Astrocyte of the hippocampus (primary cell): ENCODE measurements at places on chromosomes 16 and 17.

- DNase-seq, result peak; percentile 98
These were observed 8.2 kb upstream of the COL1A1 start for GRCh38 chr17:50209472-50210239.

DNA sequence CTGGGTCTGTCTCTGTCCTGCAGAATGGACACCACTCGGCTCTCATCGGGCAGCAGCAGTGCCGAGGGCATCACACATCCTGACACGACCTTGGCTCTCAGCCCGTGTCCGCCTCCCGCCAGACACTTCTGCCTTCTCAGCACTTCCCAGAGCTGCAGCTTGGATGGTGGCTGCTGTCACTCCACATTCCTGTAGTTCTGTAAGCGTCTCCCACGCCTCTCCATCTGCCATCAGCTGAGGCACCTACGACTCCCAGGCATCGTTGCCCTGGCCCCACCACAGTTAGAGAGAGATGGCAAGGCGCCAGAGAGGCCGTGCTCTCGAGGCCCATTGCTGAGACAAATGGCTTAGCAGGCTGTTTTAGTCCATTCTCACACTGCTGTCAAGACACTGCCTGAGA lies 195.9 kb upstream of the CHMP6 start:
- DNase-seq, result peak; percentile 20

GRCh38 chr16:65301029-65301428 lies 179.2 kb upstream of the CDH11 start:
- no peak for DNase-seq

DNA sequence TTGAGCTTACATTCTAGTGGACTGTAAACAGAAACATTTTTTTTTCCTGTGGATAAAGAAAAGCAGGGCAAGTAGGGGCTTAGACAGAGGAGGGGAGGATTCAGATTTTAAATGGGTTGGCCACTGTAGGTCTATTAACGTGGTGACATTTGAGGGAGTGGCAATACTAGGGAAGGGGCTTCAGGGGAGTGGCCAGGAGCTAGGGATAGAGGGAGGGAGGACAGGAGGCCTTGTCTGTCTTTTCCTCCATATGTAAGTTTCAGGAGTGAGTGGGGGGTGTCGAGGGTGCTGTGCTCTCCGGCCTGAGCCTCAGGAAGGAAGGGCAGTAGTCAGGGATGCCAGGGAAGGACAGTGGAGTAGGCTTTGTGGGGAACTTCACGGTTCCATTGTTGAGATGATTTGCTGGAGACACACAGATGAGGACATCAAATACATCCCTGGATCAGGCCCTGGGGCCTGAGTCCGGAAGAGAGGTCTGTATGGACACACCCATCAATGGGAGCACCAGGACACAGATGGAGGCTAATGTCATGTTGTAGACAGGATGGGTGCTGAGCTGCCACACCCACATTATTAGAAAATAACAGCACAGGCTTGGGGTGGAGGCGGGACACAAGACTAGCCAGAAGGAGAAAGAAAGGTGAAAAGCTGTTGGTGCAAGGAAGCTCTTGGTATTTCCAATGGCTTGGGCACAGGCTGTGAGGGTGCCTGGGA lies 6.5 kb upstream of the HBM start:
- no peak for DNase-seq

DNA sequence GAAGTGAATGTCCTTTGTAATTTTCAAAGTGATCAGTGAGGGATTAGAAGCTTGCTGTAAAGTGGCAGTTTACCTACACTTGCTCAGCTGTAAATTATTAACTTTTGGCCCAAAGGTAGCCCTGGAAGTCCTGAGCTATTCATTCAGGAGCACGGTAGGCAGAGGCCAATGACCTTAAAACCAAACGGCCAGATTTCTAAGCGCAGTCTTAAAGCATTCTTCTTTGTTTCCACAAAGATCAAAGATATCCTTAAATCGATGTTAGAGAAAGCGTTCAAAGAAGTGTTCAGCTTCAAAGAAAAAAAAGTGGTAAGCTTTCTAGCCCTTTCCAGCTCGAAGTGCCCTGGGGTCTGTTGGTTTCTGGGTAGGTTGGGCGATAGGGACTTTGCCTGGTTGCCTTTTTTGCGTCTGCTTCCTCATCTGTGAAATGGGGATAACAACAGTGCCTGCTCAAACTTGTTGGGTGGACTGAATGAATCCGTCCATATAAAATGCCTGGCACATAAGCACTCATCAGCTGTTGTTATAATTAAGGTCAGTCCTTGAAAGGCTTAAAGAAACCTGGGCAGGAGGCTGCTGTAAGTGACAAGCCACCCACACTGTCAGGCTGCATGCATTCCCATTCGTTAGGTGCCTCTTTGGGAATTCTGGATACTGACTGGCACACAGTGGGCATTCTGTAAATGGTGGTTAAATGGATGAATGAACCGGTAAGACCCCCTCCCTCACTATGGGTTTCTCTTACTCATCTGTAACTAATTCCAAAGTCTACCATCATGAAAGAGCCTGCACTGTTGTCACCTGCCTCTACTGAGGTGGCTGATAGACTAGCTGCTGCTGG lies 113.2 kb downstream of the PRKCA start:
- no peak for DNase-seq

GRCh38 chr16:79006765-79007164 lies 593.8 kb downstream of the MAF start:
- no peak for DNase-seq

DNA sequence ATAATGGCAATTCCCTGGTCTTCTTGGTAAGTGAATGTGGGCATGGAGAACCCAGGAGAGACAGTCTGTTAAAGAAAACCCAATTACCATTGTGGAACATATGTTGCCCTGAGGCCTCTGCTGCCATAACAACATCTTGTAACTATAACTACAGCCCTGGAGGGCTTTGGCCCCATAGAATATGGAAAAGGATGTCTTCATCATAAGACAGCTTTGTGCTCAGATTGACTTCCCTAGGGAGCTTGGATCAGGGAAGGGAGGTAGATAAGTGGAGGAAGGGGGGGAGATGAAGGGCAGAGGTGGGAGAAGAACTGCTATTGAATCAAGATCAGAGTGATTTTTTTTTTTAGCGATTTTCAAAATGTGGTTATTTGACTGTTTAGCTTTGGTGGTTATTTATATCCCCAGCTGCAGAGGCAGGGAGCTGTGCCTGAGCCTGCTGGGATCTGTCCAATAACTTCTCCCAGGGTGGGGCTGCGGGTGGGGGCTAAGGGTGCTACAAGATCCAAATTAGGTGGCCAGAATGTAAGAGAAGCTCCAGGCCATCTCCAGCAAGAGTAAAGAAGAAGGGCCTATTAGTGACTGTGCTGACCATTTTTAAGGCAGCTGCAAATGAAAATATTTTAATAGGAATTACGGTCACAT lies 5.3 kb upstream of the KAT7 start:
- DNase-seq, result no peak

GRCh38 chr16:77960766-77961165 lies 61.6 kb upstream of the CLEC3A start:
- peak; percentile 36 for DNase-seq

DNA sequence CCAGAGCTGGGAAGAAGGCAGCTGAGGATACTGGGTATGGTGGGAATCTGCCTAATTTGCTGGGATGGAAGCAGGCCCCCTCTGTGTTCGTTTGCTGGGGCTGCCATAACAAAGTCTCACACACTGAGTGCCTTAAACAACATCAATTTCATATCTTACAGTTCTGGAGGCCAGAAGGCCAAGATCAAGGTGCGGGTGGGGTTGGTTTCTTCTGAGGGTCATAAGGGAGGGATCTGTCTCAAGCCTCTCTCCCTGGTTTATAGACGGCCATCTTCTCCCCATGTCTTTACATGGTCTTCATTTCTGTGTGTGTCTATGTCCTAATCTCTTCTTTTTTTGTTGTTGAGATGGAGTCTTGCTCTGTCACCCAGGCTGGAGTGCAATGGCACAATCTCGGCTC lies 35.8 kb downstream of the GDE1 start:
- DNase-seq, result no peak

DNA sequence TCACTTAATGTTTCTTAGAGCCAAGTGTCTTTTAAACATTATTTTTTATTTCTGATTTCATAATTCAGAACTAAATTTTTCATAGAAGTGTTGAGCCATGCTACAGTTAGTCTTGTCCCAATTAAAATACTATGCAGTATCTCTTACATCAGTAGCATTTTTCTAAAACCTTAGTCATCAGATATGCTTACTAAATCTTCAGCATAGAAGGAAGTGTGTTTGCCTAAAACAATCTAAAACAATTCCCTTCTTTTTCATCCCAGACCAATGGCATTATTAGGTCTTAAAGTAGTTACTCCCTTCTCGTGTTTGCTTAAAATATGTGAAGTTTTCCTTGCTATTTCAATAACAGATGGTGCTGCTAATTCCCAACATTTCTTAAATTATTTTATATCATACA lies 13.6 kb upstream of the BCAS3 start:
- no peak for DNase-seq

GRCh38 chr16:65372171-65372570 lies 250.3 kb upstream of the CDH11 start:
- no peak for DNase-seq

DNA sequence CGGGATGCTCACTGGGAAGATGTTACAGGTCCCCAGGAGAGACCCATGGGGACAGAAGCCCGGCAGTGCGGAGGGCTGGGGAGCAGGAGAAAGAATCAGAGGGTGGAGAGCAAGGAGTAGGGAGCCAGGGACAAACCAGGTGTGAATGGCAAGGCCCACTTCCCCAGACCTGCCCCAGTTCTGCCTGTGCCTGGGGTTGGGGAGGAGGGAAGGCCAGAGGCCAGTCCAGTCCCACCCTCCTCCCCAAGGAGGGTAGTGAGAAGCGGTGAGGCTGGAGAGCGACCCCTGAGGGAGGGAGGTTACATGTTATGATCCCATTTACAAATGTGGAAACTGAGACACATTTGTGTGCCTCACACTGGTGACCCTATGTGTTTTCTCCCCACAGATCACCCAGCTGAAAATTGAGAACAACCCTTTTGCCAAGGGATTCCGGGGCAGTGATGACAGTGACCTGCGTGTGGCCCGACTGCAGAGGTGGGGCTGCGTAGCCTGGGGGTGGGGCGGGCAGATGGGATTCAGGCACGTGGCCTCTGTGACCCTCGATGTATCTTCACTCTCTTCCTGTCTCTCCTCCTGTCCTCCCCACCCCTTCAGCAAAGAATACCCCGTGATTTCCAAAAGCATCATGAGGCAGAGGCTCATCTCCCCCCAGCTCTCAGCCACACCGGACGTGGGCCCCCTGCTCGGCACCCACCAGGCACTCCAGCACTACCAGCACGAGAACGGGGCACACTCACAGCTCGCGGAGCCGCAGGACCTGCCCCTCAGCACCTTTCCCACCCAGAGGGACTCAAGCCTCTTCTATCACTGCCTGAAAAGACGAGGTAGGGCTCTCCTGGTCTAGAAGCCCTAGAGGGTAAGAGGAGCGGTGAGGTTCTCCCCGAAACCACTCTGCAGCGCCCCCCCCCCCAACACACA lies 27.5 kb downstream of the TBX4 start:
- no peak for DNase-seq

GRCh38 chr16:48408688-48409087 lies 23.5 kb upstream of the SIAH1 start:
- DNase-seq, result peak; percentile 86

DNA sequence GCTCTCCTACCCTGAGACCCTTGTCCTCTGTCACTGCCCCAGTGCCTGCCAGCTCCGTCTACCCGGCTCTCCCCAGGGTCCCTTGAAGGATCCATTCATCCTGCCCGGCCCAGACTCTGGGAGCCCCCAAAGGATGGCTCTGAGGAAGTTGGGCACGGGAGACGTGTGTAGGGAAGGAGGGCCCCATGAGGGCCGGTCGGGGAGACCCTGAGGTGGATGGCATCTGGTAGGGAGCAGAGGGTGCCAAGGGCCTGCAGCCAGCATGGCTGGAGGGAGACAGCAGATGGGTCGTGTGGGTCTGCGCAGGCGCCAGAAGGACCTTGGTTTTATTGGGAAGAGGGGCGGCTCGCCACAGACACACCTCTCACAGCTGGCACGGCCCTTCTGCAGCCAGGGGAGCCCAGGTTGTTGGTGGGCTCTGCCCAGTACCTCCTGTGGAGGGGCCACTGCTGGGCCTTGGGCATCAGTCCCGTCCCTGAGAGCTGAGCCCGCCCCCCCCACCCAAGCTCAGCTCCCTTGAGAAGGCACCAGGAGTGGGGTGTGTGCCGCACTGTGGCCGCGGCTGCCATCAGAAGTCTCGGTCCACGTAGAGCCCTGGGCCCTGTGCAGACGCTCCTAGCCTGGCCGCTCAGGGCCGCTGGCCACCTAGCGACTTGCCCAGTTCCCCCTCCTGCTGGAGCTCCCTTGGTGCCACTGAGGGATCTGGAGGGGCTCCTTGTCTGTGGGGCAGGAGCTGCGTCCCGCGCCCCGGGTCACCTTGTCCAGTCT lies 16.0 kb downstream of the KCTD5 start:
- DNase-seq, result no peak
